Endothelial cell (in vitro differentiated cells): ENCODE measurements at places on chromosomes 12 and 14.

DNA sequence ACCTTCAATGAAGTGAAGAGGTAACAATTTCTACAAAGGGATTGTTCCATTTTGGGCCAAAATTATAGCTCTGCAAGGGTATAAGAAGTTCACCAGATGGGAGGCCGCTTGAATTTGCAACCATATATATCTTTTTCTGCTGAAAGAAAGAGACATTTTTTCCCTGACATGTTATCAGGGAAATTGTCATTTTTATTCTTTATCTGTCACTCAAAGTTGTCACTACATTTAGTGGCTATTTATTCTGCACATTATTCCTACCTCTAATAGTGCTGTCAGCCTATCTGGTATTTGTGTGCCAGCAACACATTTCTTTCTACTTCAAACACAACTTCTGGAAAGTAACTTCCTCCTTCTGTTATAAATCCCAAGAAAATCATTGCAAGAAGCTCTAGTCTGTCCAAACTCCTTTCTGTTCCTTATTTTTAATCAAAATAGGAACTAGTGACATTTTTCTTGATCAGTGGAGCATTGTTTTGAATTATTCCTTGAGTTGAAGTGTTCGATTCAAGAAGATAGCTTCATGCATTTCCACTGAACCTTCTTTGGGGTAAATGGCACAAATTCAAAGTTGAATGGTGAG is 137.9 kb upstream of the ATP2B1 start:
- DNase-seq: no peak

GRCh38 chr14:61438497-61438859 is 117.1 kb downstream of the PRKCH start:
- DNase-seq: no peak

- no peak for DNase-seq
Measured at GRCh38 chr12:79183926-79184325, 319.4 kb downstream of the SYT1 start.

DNA sequence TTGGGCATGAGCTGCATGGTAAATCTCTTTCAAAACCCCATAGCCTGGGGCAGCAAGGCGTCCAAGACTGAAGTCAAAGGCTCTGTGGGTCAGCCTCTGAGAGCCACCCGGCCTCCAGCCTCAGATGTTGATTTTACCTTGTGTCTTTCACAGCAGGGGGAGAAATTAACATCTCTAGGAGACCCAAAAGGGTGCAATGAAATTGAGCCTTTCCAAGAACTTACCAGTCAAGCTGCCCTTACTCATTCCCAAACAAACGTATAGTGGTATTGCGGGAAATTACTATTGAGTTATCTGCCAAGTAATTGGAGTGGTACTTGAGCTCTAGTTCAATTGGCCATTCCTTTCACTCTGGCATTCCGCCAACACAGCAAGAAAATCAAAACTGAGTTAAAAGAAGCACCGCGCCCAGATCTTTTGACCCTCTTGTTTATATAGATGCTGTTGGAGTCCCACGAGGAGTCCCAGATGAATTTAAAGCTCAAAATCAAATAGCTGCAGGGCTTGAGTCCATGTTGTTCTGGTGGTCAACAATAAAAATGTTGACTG is 380.7 kb upstream of the SYT1 start:
- DNase-seq: no peak

DNA sequence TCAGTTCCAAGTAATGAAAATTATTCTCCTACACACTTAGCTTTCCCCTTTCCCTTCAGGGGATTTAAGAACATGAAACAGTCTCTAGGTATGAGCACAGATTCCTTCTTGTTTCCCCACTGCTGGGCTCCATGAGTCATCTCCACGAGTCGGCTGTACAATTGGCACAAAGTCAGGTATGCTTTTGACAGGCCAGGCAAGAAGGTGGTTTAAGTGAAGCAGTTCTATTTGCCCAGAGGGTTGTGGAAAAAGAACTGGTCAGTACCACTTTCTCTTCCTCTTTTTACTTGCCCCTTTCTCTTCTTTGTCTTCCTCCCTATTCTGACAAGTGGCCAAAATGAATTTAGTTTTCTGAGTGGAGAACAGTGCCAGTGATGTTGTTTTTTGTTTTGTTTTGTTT is 16.3 kb downstream of the DYNC1H1 start:
- DNase-seq: no peak

- DNase-seq: no peak
Measured at GRCh38 chr14:104115131-104115600, 23.2 kb upstream of the KIF26A start.

DNA sequence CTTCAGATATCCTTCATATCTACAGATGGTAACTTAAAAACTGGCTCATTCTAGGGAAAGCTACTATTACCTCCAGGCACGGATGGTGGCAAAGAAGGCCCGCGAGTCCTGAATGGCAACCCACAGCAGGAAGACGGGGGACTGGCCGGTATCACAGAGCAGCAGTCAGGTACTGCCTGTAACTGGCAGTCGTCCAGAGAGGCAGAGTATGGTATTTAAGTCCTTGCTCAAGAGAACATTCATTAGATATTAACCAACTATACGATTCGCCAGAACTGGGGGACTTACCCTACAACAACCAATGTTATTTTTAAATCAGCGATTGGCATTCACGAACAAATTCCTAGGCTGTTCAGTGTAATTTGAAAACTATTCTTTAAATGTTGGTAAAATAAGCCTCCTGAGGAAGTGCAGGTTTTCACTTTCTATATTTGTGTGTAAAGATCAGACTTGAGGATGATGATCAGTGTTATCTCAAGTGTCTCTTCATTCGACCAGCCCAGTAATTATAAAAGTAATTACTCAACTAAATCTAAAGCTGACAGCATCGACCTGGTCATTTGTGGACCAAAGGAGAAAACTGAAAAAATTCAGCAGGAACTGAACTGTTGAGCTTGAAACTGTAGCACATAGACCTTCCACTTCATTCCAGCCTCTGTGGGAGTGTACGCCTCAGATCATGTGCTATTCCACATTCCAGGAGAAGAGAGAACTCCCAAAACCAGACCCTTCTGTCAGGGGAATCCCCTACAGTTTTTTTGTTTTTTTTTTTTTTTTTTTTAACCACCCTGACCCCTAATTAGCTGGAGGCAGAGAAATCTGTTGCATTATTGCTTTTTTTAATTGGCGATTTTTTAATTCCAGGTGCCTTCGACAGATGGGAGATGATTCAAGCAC is 75.6 kb downstream of the ESR2 start:
- no peak for DNase-seq
